ENCODE measurements at places on chromosomes 11 and 22.
A peak's percentile ranks its signal among the peaks of the same experiment; 100 is the strongest.

GRCh38 chr11:114054806-114055205 is 4.7 kb upstream of the ZBTB16 start:
- no peak for DNase-seq

GRCh38 chr11:1281974-1282365 is 27.5 kb downstream of the TOLLIP start:
- DNase-seq = no peak

DNA sequence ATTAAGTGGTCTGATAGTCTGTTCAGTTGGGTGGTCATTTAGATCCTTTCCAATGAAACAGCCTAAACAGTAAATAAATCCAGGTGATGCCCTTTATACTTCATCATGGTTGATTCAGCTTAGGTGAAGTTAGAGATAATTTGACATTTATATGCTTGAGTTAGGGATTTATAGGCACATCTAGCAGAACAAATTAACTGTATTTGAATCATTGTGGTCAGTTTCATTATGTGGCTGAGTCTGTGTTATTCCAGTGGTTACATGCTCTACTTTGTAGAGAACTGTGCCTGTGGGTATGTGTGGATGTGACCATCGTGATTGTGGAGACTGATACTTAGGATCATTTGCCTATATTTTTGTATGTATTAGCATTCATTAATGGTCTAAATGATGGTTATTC is 194.6 kb downstream of the DDX10 start:
- no peak for DNase-seq

- DNase-seq = no peak
Measured at GRCh38 chr11:134231958-134232659, 7.6 kb downstream of the VPS26B start.

DNA sequence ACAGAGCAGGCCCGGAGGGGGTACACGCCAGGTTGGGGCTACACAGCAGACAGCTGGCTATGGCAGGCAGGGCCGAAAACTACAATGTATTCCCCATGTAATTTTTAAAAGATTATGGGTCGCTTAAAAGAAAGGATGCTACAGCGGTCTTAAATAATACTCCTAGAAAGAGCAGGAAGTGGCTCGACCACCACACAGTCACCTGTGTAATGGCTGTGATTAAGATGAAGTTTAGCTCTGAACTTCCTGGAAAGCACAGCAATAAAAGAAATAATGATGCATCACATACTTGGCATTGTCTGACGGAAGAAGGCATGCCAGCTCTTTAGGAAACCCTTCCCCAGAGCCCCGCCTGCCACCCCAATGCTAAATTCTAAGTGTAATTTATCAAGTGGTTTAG is 32.6 kb downstream of the WNT11 start:
- DNase-seq = no peak

DNA sequence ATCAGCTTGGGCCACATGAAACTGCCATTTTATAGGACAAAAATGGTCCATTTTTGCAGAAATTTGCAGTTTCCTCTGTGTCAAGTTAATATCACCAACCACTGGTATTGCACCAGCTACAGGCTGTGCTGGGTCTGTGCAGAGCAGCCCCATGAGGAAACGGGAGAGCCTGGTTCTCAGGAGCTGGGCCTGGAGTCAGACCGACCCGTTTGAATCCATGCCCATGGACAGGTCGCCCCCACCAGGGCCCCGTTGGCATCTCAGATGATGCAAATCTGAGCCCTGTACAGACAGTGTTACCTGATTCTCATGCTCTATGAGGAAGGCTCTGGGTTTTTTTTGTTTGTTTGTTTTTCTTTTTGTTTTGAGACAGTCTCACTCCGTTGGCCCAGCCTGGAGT is 9.8 kb upstream of the SEC14L6 start:
- no peak for DNase-seq

- DNase-seq = no peak
Measured at GRCh38 chr11:1258401-1259075, 35.7 kb downstream of the MUC5B start.

GRCh38 chr11:134074766-134075165 is 5.9 kb downstream of the JAM3 start:
- no peak for DNase-seq

- DNase-seq = no peak
Measured at GRCh38 chr11:11965656-11966353, 42.6 kb downstream of the DKK3 start.

DNA sequence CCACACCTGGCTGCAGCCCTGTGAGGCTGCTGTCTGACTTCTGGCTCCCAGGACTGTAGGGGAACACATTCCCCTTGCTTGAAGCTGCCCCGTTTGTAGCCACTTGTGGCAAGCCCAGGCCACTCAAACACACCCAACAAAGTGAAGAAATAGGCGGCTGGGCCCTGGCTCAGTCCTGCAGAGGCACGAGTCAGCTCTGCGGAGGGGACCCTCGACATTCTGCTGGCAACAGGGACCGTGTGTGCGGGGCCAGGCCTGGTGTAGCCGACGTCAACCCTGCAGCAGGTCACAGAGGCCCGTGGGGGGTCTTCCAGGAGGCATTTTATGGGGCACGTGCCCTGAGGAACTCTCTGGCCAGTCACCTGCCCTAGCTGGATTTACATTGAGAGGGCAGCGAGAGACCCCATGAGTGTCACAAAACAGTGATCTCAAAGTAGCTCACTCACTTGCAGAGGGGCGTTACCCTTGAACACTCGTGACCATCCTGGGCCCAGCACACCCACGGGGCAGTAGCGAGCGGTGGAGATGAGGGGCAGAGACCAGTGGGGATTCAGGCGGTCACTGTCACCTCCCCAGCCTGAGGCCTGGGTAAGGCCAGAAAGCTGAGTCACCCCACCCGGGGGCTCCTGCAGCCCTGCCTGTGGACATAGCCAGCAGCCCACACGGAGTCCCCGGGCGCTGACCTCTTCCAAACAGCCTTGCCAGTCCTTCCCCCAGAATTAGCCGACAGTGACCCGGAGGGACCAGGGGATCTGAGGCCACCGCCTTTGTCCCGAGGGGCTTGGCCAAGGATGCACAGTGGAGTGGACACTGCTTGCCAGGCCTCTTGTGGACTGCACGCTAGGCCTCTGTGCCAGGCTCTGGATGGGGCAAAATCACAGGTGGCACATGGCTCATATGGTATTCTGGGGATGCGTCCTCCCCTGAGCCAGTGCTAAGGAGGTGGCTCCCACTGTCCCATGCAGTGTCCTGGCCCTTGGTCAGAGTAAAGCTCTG is 139.5 kb downstream of the CTTN start:
- no peak for DNase-seq

DNA sequence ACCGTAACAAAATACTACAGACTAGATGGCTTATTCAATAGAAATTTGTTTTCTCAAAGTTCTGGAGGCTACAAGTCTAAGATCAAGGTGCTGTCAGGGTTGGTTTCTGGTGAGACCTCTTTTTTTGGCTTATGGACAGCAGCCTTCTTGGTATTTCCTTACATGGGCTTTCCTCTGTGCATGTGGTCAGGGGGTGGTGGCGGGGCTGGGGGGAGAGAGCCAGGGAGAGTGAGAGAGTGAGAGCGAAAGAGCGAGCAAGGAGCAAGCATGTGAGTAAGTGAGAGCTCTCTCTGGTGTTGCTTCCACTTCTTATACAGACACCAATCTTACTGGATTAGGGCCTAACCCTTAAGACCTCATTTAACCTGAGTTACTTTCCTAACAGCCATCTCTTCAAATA is 181.5 kb downstream of the TMEM135 start:
- peak; percentile 19 for DNase-seq

- no peak for DNase-seq
Measured at GRCh38 chr11:12642806-12643428, 31.3 kb upstream of the TEAD1 start.

DNA sequence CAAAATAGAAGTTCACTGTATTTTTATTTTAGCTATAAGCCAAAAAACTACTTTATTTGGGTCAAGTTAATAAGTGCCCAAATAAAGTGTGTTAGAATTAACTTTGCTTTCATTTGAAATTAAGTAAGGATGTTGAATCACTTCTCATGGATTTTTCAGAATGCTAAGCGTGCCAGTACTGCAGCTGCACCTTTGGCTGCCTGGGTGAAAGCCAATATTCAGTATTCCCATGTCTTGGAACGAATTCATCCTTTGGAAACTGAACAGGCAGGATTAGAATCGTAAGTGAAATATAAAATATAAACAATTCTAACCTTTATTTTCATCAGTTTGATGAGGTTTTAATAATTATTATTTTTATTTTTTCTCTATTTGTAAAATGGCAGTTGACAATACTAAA is 113.6 kb downstream of the DYNC2H1 start:
- no peak for DNase-seq

GRCh38 chr11:19978668-19979518 is 181.4 kb downstream of the DBX1 start:
- DNase-seq = peak; percentile 24

- no peak for DNase-seq
Measured at GRCh38 chr22:49636214-49636613, 191.5 kb downstream of the BRD1 start.

DNA sequence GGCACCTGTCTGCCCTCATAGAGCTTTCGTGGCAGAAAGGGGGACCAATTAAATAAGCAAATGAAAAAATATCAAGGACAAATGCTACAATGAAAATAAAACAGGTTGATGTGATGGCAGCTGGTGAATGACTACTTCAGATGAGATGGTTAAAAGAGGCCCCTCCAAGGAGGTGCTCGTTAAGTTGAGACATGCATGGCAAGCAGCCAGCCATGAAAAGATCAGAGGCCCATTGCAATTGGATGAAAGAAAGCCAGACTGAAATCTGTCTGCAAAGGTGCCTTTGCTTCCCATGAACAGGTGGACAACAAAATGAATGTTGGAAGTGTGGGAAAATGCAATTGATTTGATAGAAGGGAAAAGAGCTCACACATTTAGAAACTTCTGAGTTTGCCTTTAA is 848 bp upstream of the TRPC6 start:
- DNase-seq = no peak

GRCh38 chr22:19143967-19144400 is 467 bp downstream of the ESS2 start:
- DNase-seq = no peak

DNA sequence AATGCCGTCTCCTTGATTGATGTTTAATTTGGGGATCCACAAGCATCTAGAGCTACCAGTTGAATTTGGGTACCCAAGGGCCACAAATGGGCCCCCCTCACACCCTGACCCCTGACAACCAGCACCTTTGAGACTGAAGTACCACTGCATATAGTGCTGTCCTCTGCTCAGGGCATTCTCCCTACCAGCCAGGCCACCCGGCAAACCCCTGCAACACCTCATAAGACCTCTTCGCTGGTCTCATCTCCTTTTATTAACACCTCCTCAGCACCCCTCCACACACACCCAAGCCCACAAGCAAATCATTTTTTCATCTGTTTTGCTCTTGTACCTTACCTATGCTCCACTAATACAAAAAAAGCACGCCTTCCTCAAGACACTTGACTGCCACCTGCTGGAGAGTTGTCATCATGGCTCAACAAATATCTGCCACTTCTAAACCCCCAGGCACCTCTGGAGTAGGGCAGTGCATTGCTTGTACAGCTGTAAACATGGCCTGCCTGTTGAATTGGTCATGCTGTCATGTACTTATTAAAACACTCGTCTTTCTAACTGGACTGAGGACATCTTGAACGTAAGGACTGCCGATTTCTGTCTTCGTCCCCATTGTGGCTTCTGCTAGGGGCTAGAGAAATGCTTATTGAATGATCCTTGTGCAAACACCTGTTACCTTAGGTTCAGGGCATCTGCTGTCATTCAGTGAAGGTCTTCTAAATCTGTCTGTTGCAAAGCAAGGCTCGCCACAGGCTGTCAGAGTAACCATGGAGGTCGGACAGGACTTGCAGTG is 66.5 kb downstream of the BMAL1 start:
- DNase-seq = peak; percentile 74

GRCh38 chr22:22802339-22802970 is 85.2 kb upstream of the IGLL5 start:
- DNase-seq = no peak

DNA sequence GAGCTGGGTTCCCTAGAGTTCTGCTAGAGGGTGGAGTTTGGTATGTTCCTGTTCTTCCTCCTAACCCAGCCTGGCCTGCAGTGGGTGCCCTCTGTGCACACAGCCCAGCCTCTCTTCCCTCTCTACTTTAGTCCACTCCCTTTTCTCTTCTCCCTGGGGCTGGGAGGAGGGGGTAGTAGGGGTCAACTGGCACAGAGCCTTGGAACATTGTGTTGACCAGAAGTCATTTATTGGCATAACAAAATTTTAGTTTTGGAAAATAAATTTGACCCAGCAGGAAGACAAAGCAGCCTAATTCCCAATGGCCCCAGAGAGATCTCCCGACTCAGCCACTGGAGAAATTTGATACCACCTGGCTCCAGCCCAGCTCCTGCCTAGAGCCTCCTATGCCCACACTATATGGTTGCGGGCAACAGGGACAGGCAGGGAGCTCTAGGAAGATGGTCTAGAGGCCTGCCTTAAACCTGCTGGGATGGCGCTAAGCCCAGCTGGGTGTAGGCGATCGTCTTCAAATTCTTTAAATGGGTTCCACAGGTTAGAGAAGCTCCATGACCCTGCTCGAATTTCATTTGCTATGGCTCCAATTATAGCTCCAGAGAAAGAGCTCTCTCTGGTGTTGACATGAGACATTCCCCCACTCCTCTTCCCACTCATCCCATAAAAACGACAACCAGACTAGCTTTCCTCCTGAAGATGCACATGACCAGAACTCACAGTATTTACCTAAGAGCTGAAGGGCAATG is 9.9 kb downstream of the PCSK7 start:
- no peak for DNase-seq

DNA sequence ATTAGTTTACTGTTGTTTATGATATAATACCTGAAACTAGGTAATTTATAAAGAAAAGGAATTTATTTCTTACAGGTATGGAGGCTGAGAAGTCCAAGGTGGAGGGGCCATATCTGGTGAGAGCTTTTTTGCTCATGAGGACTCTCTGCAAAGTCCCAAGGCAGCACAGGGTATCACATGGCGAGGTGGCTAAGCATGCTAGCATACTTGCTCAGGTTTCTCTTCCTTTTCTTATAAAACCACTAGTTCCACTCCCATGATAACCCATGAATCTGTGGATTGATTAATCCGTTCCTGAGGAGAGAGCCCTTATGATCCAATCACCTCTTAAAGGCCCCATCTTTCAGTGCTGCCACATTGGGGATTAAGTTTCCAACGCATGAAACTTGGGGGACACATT is 82.7 kb downstream of the PHF21A start:
- DNase-seq = no peak

GRCh38 chr11:130510407-130511006 is 62.1 kb downstream of the ADAMTS15 start:
- no peak for DNase-seq

GRCh38 chr11:46246521-46246920 is 30.9 kb upstream of the CREB3L1 start:
- no peak for DNase-seq

DNA sequence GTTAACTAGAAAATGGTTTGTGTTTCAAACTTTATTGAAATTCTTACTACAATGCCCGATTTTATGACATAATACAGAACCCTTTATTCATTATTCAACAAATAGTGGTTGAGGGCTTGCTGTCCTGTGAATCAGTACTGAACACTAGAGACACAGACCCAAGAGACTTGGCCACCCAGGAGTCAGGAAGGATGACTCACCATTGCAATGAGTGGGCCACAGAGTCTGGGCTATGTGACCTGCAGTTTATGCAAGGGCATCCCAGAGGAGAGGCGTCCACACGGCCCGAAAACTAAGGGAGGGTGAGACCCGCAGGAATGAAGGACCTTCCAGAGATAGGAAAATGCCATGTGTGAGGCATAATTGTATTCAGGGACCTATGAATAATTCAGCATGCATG is 143.8 kb upstream of the DDI1 start:
- DNase-seq = no peak

All from GM13976 (cell line).